ENCODE measurements at places on chromosomes 16 and 17.
A peak's percentile ranks its signal among the peaks of the same experiment; 100 is the strongest.

GRCh38 chr16:66008136-66008535 lies 358.4 kb upstream of the CDH5 start:
- no peak for DNase-seq

GRCh38 chr16:51763072-51763661 lies 612.1 kb upstream of the SALL1 start:
- no peak for DNase-seq

DNA sequence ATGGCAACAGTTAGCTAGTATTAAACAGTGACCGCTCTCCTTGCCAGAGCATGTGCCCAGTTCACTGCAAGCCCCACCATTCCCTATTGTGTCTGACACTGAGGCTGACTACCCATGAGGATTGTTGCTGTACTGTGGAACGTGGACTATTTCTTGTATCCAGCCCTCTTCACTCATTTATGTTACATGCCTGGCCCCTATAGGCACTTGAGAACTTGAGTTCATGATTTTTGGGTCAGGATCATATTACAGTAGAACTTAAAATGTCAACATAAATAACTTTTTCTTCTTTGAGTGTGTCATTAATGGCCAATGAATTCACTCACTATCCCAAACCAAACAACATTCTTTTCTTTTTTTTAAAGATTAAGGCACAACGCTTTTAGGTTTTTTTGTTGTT lies 55.7 kb downstream of the LYRM1 start:
- DNase-seq: no peak

DNA sequence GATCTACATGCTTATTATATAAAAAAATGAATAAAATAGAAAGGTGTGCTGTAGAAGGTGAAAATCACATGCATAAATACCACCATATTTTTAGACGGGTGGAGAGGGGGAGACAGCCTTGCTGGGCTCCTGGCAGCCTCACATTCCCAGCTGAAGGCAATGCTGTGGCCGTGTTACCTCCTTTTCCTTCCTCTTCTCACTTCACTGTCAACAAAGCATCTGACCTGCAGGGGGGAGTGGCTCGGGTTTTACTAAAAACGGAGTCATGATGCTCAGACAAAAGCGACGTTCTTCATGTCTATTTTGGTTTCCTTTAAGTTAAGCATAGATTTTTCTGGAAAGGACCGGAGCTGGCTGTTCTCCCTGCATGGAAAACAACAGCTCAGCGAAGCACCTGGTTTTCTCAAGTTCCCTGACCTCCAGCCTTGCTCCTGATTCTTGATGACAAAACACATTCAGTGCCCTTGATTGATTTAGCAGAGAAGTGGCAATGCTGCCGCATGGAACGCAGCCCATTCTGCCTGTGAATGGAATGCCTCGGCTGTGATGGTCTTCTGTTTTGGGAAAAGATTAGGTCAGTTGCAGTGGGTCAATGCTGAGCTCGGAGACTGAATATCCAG lies 5.5 kb upstream of the RPTOR start:
- no peak for DNase-seq

DNA sequence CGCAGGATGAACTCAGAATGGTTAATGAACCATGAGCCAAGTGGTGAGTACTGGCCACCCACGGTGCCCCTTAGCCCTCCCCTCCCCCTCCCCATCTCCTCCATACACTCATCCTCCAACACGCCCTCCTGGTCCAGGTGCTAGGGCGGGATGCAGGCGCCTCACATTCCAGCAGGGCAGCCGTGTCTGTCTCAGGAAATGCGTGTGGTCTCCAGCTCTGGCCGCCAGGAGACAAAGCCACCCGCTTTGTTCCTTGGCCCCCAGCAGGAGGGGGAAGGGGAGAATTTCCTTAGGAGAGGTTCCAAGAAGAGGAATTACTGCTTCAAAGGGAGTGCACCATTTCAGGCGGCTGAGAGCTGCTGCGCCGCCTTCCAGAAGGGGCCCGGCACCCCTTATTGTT lies 29.7 kb upstream of the RMI2 start:
- DNase-seq: no peak

- no peak for DNase-seq
These were observed 4.0 kb upstream of the ZC3H18 start for GRCh38 chr16:88566158-88566557.

- DNase-seq: no peak
These were observed 5.7 kb downstream of the MED13 start for GRCh38 chr17:62059414-62059813.

GRCh38 chr17:6756425-6757031 lies 682 bp downstream of the XAF1 start:
- no peak for DNase-seq

DNA sequence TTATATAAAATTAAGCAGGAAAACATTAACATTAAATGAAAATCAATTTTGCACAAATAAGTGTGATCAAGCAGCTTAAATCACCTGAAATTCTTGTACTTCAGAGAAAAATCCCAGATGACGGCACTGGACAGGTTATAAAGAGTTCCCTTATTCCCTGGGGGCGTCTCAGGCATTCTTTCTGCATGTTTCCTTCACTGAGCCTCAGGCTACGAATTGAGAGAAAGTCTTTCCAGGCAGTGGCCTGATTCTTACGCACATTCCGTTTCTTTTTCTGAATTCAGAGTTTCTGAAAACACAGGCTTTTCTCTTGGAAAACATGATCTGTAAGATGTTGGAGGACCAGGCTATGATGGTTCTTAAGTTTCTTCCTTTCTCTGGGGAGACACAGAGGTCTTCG lies 22.1 kb upstream of the PITPNM3 start:
- no peak for DNase-seq

GRCh38 chr16:67236563-67237395 lies 9.8 kb downstream of the TMEM208 start:
- DNase-seq: no peak

- no peak for DNase-seq
These were observed 40.7 kb upstream of the DOC2B start for GRCh38 chr17:222172-222571.

- DNase-seq: no peak
These were observed 14.0 kb downstream of the SRCIN1 start for GRCh38 chr17:38591759-38592241.

DNA sequence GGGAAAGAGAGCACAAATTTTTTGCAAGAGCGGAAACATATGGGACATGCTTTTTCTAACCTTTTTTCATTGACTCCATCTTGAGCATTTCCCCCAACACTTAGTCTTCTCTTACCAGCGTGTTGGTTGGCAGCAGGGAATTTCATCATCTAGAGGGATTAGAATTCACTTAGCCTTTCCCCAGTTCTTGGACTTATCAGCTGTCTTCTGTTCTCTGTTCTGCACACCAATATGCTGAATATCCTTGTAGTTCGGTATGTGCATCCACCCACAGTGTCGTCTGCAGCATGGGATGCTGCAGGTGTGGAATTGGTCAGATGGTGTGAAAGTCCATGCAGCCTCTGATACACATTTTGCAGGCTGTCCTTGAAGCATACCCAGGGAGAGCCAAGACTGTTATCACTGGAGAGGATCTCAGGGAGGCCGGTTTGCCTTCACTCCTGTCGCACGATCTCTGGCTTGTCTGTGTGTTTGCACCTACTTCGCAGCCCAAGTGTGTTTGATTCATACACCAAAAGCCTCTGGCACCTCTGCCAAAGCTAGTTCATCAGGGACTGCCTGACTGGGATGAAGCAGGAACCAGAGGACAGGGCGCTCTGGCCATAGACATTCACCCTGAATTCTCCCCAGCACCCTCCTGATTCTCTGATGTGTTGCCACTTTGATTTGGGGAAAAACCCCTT lies 93.3 kb downstream of the SOCS1 start:
- no peak for DNase-seq

DNA sequence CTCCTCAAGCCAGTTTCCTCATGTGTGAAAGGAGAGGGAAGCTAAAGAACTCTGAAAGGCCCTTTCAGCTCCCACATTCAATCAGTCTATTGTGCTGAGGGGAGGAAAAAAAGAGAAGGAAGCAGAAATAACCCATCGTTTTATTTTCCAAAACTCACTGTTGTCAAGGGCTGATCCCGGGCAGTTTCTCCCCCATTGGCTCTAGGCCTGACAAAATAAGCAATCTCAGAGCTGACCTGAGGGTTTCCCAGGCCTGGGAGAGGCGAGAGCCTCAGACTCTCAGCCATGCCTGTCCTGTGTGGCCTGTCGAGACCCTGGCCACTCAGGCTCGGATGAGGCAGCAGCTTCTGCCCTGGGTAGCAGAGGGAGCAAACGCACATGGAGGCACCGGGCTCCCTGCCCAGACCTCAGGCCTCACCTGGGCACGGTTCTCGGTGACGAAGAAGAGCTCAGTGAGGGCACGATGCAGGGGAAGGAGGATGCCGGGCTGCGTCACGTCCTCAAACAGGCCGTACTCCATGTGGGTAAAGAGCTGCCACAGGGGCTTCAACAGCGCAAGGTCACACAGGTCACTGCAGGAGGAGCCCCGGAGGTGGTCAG lies 45.0 kb upstream of the ATP2A3 start:
- DNase-seq: no peak

- DNase-seq: no peak
These were observed 25.6 kb downstream of the RNF135 start for GRCh38 chr17:30996486-30996885.

DNA sequence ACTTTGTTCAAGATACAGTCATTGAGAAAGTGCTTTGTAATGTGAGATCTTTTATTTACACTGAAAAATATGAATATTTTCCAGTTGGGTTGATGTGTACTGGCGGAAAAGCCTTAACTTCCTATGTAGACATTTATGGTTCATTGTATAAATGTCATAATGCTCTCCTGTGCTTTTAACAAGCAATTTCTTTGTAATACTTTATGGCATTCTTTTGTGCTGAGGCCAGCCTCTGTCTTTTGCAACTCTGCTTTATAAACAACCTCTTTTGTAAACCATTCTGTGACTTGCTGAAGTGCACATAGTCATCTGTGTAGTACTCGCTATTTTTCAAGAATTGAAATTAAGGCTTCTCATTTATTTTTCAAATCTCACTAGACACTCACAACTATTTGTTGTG lies 291.2 kb downstream of the CDH11 start:
- no peak for DNase-seq

GRCh38 chr17:70521821-70522256 lies 352.5 kb downstream of the KCNJ2 start:
- no peak for DNase-seq

- DNase-seq: no peak
These were observed 23.0 kb upstream of the IL21R start for GRCh38 chr16:27378871-27379481.

DNA sequence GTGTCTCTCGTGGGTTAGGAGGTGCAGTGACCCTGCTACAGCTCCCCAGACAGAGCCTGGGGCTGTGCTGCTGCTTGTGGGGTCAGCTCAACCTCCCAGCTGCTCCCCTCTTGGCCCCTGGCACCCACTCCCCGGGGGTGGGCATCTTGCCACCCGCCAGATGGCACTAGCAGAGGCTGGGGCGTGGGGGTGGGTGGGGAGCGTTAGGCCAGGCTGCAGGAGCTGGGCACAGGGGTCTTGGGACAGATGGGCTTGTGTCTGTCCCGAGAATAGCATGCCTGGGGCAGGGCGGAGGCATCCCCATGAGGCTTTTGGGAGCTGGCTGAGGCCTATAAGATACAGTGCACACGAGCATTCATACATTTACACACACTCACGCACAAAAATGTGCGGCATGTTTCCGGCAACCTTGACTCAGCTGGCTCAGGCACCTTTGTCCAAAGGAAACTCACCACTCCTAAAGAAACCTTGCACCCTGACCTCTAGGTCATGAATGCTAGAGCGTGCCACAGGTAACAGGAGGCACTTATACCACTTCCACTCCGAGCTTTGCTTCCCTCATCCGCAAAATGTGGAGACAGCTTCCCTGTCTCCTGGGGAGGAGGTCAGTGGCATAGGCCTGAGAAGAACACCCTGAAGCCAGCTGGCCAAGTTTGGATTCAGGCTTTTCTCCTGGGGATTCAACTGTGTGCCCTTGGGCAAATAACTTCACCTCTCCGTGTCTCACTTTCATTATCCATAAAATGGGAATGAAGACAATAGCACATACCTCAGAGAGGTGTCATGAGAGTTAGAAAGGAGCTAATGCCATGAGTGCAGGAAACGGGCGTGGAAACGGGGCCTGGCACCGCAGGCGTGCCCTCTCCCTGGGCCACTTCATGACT lies 78.9 kb upstream of the LHX1 start:
- DNase-seq: no peak

DNA sequence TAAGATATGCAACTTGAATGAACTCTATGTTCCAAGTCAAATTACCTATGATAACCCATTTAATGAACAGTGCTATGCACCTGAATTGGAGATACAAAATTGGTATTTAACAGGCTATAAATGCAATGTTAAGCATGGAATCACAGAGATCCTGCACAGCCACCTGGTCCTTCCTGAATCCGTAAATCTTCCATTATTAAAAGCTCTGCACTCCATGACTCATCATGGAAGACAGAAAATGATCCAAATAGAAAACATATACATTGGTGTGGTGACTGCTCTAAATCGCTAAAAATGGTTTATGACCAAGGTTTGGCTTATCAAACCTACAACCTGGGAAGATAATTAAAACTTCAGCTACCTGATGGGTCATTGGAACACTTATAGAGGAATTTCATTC lies 45.3 kb downstream of the GLG1 start:
- DNase-seq: no peak

GRCh38 chr16:89422905-89423630 lies 67.3 kb downstream of the ANKRD11 start:
- DNase-seq: peak; percentile 48

DNA sequence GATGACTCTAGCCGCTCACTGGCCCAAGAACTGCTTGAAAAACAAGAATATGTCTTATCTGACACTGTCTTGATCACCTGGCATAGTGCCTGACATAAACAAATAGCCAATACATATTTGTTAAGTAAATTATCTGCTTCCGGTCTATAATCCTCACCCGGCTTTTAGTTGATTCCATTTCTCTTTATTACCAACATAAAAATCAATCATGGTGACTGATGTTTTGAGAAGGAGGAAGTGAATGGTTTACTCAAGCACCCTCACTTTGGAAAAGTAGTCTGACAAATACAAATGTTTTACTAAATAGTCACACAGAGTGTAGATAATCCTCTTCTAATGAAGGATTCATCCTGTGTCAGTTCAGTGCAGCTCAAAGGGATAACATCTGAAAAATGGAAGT lies 47.0 kb downstream of the SKAP1 start:
- no peak for DNase-seq

- no peak for DNase-seq
These were observed 65.6 kb downstream of the TOM1L2 start for GRCh38 chr17:17906418-17907215.

DNA sequence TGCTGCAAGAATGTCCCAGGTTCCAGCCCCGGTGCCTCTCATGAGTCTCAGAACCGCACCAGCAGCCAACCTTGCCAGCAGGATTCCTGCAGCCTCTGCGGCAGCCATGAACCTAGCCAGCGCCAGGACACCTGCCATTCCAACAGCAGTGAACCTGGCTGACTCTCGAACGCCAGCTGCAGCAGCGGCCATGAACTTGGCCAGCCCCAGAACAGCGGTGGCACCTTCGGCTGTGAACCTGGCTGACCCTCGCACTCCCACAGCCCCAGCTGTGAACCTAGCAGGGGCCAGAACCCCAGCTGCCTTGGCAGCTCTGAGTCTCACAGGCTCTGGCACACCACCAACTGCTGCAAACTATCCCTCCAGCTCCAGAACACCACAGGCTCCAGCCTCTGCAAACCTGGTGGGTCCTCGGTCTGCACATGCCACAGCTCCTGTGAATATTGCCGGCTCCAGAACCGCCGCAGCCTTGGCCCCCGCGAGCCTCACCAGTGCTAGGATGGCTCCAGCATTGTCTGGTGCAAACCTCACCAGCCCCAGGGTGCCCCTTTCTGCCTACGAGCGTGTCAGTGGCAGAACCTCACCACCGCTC lies 9.8 kb downstream of the ELOB start:
- DNase-seq: no peak

- DNase-seq: no peak
These were observed 2.2 kb upstream of the MPG start for GRCh38 chr16:75580-76501.

- no peak for DNase-seq
These were observed at the start of gene CPNE2 for GRCh38 chr16:57091975-57092785. CPNE2 (plus strand) TSS chr16:57092583; CDS start chr16:57110743, 18,160 bp downstream.

Data from activated CD8-positive, alpha-beta memory T cell treated with anti-CD3 and anti-CD28 coated beads for 4 hours (primary cell).